GM23248 (cell line): ENCODE measurements at places on chromosomes 1 and 21. TPM values are rescaled to one million over a fixed set of nuclear protein-coding genes. Genes with fewer than 3 reads are reported as not detected.

The TEDDM1 gene
- total RNA-seq, result not detected in 2 replicates

The FNBP1L gene
- total RNA-seq, result 22.4 and 22.6 TPM in 2 replicates

The FAM163A gene
- not detected in 2 replicates for total RNA-seq

The KIF26B gene
- total RNA-seq, result 7.8 and 8.0 TPM in 2 replicates

The G0S2 gene
- 0.65 and 0.89 TPM in 2 replicates for total RNA-seq

The ZNF362 gene
- total RNA-seq, result 9.6 and 9.7 TPM in 2 replicates

The IFI44L gene
- total RNA-seq, result not detected in 2 replicates

The PARK7 gene
- total RNA-seq, result 191 and 198 TPM in 2 replicates

The JAM2 gene
- 0.13 and 1.9 TPM in 2 replicates for total RNA-seq

The RHBDL2 gene
- total RNA-seq, result 0.22 TPM in 1 of 2 replicates, not detected in the other

The RASAL2 gene
- 21.5 and 23.1 TPM in 2 replicates for total RNA-seq

The PCAT6 gene
- total RNA-seq, result not detected in 2 replicates

The LCE1D gene
- total RNA-seq, result not detected in 2 replicates

The TTC34 gene
- total RNA-seq, result 0.22 TPM in 1 of 2 replicates, not detected in the other

The NUAK2 gene
- 3.0 and 4.4 TPM in 2 replicates for total RNA-seq

The LHX8 gene
- not detected in 2 replicates for total RNA-seq

The CLIC6 gene
- total RNA-seq, result not detected in 2 replicates

The KLHDC9 gene
- total RNA-seq, result 3.7 and 5.6 TPM in 2 replicates

The LCE1B gene
- total RNA-seq, result not detected in 2 replicates

The KRTAP11-1 gene
- total RNA-seq, result not detected in 2 replicates
